NCI-H1436 (cell line): ENCODE measurements at places on chromosomes 11 and 22.

DNA sequence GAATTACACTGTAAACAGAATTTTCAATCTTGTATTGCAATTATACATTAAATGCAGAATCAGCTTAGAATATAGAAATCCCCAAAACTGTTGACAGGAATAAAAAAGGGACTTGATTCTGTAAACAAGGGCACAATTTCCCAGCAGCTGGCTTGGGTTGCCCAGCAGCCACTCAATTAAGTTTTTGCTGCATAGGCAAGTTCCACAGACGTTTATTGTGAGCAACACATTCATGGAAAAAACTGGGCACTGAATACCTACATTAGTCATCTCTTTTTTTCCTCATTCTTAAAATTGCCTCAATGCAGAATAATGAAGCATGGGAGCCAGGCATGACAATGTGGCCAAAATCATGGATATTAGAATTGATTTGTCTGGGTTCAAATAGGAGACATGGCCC is 421.8 kb upstream of the ANO5 start:
- no peak for DNase-seq

- DNase-seq: no peak
Measured at GRCh38 chr11:88849368-88849767, 216.4 kb downstream of the GRM5 start.

GRCh38 chr11:61777234-61778090 is 14.9 kb downstream of the TMEM258 start:
- DNase-seq: no peak

GRCh38 chr11:8811571-8811970 is 99.4 kb upstream of the AKIP1 start:
- no peak for DNase-seq

DNA sequence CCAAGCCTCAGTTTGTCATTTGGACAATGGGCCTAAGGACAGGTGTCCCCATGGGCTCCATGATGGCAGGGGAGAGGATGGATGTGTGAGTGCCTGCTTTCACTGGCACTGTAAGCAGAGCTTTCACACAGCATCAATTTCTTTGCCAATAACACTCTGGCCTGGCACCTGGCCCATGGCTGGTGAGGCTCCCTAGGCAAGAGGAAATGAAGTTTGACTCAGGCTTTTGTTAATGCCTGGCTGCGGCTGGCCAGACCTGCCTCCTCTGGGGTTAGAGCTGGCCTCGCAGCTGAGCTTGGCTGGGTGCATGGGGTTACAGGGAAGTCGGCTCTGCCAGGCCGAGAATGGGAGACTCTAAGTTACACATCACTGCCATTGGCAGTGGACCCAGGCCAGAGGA is 30.0 kb upstream of the SEZ6L start:
- no peak for DNase-seq

DNA sequence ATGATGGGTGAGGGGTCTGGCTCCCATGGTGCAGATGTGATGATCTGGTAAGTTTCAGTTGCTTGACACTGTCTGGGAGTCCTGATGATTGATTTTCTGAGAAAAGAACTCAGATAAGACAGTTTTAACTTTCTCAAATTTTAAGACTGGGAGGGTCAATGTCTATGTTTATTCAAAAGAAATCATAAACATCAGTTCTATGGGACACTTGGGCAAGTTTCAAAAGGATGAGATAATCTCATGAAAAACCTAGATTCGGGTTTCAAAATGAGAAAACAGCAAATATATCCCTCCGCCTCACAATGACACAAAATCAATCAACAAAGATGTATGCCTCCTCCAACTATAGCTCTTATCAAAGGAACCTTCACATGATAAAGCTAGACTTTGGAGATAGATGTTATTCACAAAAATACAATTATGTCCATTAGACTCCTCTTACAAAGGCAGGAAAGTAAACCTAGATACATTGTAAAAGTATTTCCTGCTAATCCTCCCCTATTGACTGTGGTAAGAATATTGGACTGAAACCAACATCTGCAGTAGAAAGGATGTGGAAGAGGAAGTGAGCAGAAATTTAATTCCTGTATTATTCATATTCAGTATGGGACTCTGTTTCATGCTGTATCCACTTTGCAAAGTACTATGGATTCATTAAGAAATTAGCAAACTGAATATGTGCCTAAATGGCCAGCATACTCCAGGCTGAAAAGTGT is 21.6 kb downstream of the SVIP start:
- no peak for DNase-seq

DNA sequence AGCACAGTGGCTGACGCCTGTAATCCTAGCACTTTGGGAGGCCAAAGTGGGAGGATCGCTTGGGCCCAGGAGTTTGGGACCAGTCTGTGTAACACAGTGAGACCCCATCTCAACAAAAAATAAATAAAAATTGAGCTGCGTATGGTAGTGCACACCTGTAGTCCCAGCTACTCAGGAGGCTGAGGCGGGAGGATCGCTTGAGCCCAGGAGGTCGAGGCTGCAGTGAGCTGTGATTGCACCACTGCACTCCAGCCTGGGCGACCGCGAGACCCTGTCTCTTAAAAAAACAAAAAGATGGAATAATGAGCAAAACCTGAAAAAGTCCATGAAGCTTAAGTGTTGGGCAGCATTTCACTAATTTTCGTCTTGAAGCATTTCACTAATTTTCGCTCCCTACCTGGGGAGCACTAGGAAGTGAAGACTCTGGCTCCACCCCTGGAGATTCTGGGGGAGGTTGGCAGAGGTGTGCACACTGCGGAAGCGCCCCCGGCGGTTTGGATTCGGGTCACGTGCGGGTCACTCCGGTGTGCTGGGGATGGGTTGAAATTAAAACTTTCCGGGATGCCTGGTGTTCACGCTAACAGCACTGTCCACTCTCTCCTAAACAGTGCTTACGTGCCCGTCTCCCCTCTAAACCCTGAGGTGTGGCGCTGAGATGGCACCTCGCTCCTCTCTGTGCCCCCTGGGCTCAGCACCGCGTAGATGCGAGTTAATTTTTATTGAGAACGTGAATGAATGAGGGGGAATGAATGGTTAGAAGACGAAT is 906 bp upstream of the NAA40 start:
- no peak for DNase-seq

- no peak for DNase-seq
Measured at GRCh38 chr22:31295360-31295759, 3.1 kb upstream of the PIK3IP1 start.

GRCh38 chr11:78265326-78265725 is 76.6 kb downstream of the USP35 start:
- no peak for DNase-seq

- no peak for DNase-seq
Measured at GRCh38 chr11:95975343-95975742, 51.4 kb upstream of the MTMR2 start.

DNA sequence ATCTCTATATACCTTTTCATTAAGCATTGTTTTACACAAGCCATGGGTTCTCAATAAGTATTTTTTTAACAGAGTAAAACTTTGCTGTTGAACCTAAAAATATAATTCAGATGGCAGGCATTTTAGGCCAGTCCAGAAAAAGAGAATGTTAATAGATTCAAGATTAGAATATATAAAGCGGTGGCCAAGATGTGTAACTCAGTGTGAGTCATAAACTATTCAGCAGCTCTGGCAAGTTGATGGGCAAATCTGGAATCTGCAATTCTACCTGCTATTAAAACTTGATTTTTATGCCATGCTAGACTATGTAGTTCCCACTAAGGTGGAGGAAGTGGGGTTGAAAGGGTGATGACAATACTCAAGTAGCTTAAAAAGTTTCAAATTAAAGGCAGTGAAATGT is 45.4 kb downstream of the CASP12 start:
- DNase-seq: no peak

DNA sequence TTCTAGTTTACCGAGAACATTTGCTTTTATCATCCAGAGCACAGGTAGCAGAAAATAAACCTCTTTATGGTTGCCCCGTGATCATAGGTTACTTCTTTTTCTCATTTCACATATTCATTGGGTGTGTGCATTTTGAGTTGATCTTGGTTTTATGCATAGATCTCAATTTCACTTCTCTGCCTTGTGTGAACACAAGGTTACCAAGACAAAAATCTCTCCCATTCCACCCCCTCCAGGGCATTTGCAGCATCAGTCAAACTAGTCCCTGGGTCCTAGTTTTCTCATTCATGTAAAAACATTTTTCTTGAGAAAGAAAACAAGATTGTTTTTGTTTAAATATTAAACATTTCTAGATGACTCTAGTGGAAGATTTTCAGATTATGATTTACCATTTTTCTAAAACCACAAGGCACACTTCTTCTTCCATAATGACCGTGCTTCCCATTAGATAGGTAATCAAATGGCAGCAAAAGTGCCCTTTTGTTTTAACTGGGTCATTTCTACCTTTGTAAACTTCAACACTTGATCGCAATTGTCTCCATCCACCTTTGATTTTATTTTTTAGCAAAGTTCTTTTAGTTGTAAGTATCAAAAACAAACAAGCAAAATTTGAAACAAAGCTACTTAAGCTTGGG is 526.6 kb upstream of the CADM1 start:
- no peak for DNase-seq

DNA sequence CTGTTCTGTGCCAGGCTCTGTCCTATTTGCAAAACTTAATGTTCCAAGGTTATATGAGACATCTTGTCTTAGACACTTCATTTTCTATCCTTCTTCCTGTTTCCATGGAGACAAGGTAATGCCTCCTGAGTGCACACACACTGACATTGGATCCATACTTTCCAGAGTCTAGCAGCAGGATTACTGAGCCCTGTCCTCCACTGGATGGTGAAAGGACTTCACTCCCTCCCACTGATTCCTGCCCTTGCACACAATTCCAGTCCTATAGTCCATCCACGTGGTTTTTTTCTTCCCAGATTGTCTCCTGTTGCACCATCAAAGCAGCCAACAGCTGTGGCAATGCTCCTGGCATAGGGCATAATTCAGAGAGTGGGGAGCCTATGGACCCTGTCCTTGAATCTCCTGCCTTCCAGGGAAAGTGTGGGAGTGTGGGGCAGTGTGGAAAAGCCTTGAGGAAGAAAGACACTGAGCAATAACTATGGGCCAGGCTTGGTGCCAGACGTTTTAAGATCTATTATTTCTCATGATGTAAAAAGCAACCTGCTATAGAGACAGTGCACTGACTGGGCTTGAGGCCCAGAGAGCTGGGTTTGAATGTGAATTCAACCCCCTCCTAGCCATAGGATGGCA is 31.3 kb downstream of the SERPINH1 start:
- no peak for DNase-seq

DNA sequence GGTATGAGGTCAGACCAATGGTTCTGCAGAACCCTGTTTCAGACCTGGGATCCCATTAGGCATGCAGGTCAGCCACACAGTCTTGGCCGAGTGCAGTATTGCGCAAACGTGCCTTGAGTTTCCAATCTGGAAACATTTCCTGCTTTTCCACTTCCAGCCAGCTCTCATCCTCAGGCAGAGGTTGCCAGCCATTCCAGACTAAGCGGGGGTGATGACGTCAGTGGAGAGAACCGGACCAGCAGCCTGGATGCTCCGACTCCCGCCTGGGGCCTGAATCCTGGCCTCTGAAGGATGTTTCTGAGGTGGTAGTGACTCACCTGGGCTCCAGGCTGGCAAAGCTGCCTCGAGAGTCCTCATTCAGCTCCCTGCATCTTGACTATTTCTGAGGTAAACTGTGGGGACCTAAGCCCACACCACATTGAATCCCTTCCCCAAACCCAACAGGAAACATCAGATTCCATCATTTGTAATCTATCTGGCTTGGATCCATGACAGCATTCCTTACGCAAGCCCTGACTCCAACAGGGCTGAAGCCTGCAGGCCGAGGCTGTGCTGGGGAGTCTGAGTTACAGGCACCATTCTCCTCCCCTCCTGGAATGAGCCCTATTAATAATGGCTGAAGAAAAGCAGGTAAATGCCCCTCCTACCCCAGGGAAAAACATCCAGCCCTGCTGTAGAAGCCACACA is 83.0 kb downstream of the ABTB2 start:
- DNase-seq: no peak

GRCh38 chr11:47913529-47914244 is 65.5 kb upstream of the NUP160 start:
- DNase-seq: no peak

DNA sequence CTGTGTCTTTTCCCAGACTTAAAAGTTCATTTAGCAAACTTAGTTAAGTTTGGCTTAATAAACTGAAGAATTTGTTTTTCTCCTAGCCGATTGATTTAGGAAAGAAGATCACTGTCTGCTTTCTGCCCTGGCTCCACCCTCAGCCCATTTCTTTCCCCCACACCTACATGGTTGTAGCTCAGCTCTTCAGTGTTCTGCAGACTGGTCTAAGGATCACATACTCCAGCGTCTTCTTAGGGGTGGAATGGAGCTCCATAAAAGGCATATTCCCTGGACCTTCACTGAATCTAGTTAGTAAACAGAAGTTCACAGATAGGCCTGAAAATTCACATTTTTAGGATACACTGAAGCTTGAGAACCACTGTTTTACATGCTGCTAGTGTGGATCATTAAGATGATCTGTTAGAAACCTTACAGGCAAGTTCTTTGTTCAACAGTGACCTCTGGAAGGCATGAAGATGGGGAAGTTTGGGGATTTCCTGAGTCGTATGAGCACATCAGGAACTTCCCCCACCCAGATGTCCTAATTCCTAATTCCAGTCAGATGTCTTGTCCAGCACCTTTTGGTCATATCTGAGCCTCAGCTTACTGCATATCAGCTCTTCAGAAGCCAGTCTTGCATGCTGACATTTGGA is 16.8 kb downstream of the PIWIL4 start:
- DNase-seq: no peak

DNA sequence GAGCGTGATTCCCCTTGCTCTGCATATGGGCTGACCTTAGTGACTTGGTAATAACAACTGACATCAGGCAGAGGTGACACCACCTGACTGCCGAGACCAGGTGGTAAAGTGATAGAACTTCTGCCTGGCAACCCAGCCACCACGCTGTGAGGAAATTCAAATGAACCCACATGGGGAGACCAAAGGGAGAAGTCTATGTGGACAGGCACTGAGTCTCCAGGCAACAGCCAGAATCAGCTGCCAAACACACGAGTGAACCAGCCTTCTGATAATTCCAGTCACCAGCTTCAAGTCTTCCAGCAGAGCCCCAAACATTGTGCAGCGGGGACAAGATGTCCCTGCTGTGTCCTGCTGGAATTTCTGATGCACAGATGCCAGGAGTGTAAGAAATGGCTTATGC is 29.7 kb downstream of the SPATA19 start:
- no peak for DNase-seq

DNA sequence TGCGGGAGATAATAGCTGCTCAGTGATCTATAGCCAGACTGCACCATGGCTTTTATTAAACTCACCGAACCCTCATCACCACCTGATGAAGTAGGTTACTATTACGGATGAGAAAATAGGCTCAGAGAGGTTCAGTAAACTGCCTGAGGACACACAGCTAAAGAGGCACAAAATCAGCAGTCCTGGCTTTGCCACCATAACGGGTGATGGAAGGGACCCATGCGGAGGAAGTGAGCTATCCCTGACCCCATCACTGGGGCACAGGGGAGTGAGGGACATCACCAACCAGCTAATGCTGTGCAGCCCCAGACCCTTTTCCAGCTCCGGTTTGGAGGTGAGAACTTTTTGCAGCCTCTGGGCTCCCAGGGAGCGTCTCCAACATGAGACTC is 7.3 kb upstream of the DERL3 start:
- no peak for DNase-seq
